ENCODE measurements at places on chromosomes 3 and 15.

DNA sequence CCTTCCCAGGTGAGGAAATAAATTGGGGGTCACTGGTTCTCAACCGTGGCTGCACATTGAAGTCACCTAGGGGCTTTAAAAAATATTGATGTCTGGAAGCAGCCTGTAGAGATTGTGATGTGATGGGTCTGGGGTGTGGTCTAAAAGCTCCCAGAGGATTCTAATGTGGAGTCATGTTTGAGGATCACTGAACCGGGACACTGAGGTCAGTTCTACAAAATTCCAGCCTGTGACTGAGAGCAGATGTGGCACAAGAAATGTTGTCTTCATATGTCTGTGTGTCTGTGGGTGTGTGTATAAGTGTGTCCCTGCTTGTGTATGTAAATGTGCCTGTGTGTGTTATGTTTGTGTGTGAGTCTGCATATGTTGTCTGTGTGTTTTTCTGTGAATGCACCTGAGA is 79.9 kb downstream of the TLE3 start:
- no peak for DNase-seq

DNA sequence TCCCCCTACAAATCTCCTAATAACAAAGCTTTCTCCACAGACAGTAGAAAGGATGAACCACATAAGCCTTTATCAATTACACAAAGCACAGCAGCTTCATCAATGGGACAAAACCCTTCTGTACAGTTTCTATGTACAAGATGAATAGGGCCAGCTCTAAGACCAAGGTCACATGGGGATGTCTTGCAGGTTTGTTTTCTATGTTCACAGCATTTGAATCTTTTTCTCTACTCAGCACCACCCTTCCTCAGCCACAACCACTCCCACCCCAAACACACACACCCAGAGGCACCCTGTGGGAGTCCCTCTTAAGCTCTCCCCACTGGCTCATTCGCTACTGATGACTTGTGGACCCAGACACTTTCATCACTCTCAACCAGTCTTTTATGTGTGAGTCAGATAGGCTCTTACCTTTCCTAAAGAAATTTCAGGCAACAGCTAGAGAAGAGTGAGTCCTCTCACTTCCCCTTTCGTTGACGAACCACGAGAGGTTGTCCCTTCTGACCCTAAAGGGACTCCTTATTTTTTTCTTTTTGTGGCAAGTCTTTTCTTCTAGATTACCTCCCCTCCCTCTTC is 57.9 kb downstream of the ARHGAP31 start:
- DNase-seq: no peak

DNA sequence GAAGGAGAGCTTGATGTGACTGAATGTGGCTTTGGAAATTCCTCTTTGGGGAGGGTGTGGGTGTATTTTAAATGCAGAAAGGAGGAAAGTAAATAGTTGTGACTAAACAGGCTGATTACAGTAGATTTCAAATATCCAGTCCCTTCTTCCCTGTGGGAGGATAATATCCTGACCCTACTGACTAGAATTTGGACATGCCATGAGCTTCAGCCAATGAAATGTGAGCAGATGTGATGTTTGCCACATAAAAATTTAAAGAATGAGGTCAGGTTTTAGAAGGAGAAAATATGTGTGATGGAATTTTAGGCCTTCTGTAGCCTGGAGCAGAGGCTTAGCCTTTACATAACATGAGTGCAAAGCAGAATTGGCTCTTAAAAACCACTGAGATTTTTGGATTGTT is 1218.9 kb downstream of the ROBO2 start:
- no peak for DNase-seq

DNA sequence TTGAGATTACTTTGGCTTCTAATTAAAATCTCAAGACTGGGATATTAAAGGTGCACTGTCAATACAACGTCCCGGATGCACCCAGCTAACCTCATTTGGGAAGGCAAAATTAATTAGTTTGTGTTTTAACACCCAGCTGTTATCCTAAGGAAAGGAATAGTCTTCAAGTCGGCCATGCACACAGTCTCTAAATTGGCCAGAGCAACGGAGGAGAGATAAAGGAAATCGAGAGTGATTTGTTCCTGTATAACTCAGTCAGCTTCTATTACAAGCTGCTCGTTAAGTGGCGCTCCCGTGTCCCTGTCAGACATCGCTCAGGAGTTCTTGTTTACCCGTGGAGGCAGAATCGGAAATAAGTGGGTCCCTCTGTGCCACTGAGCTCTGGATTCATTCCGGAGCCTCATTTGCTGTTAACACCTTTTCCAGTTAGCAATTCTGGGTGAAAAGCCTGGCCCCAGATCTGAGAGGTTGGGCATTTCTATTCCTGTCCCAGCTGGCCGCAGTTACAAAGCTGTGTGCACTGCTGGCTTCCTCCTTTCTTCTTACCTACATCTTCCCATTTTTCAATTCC is 63.9 kb downstream of the ST8SIA2 start:
- DNase-seq: no peak

Data from T-helper 1 cell (primary cell).